ENCODE measurements at places on chromosomes 11 and 22.
A peak's percentile ranks its signal among the peaks of the same experiment; 100 is the strongest.

- DNase-seq: no peak
Observed at GRCh38 chr11:18264035-18264434, 2.0 kb upstream of the SAA1 start.

DNA sequence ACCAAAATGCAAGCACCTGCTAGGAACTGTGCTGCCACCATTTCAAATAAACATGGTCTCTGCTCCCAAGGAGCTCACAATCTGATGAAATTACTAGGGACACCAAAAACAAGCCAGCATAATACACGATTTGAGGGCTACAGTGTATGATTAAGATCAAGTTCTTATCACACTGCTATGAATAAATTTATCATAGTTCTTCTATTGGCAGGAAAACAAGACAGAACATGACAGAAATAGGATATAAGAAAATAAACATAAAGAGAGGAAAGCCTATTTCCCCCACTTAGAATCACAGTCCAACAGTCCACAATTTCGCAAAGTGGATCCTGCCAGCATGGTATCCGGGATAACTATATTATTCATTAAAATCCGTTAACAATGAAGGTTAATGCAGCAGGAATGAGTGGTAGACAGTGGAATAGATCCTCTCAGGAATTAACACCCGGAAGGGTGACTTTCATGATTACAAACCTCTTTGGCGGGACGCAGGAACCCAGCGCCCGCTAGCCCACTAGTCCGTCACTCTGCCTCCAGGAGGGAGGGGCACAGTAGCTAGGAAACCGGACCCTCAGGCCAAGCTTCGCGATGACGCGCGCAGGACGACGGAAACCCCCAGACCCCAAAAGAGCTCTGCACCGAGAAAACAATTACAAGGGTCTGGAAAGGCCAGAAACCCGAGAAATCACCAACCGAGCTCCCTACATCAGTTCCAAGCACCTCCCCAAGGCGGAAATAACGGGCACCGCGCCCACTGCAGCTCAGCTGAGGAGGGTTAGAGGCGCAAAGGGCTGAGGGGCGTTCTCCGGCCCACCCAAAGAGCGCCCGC lies 607 bp downstream of the CCDC82 start:
- DNase-seq: no peak

DNA sequence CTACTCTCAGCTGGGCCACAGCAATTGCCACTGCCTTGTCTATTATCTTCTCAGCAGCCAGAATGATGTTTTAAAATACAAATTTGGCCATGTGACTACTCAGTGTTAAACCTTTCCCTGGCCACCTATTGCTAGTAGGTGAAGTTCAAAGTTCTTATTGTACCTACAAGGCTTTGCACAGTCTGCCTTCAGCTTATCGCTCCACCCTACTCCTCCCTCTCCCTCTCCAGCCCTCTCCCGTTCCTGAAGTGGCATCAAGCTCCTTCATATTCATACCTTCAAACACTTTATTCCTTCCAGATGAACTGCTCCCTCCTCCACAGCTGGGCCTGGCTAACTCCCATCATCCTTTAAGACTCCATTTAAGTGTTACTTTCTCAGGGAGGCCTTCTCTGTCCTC lies 37.3 kb downstream of the OR10A6 start:
- no peak for DNase-seq

- DNase-seq: no peak
Observed at GRCh38 chr22:21939461-21939913, 13.2 kb downstream of the PPM1F start.

DNA sequence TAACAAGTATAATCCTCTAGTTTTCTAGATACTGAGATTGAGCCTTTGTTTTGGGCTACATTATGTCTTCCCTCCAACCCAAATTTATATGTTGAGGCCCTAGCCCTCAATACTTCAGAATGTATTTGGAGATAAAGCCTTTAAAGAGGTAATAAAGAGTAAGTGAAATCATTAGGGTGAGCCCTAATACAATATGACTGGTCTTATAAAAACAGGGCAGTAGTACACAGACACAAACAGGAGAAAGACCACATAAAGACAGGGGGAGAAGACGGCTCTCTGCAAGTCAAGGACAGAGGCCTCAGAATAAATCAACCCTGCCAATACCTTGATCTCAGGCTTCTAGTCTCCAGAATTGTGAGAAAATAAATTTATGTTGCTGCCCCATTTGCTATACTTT lies 6.3 kb downstream of the OR10V1 start:
- DNase-seq: no peak

DNA sequence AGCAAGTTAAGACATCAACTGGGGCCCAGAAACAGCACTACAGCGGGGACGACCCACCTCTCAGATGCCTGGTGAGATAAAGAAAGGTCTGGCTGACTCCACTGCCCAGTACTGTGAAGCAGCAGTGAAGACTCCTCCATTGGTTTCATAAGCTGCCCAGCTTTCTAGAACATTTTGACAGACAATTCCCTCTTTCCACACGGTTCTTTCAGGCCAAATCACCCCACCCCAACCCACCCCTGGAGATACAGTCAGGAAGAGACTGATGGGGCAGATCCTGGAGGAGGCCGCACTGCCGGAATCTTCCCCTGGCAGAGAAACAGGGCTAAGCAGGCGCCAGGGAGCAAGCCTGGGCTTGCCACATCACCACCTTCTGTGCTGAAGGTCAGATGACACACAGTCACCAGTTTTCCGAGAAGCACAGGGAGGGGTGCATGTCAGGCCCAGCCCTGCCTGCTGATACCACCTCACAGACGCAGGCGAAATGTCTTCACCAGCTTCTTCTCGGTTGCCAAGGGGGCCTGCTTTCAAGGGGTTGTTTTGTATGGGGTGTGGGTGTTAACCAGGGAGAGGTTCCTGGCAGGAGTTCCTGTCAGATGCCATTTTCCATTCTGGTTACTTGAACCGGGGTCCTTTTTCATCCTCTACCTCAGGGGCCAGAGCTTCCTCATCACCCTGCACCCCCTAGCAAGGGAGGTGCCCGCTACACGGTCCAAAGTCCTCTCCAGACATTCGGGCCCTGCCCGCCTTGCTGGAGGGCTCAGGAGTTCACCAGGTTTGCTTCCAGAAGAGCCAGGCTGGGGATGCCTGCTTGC lies 1.4 kb upstream of the NEAT1 start:
- peak; percentile 72 for DNase-seq

DNA sequence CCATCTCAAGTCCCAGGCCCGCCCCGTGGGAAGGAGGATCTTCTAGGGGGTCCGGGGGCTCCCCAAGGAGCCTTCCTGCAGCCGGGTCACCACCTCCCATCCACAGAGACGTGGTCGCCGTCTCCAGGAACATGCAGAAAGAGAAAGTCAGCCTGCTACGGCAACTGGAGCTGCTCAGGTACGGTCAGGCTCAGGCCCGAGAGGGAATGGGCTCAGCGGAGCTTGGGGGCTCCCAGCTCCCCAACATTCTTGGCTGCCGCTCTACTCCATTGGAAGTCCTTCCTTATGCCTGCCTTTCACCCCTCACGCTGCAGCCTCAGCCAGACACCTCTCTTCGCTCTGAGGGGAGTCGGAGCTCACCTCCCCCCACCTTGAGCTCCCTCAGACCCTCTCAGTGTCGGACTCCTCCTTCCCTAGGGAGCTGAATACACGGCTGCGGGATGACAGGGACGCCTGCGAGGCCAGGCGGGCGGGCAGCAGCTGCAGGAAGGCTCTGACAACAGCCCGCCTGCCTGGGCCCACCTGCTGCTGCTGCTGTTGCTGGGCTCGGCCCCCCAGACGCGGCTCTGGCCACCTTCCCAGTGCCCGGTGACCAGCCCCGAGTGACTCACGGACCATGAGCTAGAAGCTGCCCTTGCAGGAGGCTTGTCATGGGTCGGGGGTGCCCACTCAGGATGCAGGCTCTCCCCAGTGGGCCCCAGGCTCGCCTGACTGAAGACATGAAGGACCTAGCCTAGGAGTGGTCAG lies 1.5 kb upstream of the CD151 start:
- DNase-seq: no peak

DNA sequence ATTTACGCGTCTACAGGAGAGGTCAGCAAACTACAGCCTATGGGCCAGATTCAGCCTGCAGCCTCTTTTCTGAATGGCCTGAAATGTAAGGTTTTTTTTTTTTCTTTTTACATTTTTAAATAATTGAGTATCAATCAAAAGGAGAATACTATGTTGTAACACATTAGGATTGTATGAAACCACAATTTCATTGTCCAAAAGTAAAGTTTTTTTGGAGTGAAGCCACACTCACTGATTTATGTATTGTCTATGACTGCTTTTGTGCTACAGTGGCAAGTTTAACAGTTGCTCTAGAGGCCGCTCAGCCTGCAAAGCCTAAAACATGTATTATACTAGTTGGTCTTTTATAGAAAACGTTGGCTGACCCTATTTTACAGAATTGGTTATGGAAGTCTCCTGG lies 923.2 kb downstream of the NTM start:
- no peak for DNase-seq

DNA sequence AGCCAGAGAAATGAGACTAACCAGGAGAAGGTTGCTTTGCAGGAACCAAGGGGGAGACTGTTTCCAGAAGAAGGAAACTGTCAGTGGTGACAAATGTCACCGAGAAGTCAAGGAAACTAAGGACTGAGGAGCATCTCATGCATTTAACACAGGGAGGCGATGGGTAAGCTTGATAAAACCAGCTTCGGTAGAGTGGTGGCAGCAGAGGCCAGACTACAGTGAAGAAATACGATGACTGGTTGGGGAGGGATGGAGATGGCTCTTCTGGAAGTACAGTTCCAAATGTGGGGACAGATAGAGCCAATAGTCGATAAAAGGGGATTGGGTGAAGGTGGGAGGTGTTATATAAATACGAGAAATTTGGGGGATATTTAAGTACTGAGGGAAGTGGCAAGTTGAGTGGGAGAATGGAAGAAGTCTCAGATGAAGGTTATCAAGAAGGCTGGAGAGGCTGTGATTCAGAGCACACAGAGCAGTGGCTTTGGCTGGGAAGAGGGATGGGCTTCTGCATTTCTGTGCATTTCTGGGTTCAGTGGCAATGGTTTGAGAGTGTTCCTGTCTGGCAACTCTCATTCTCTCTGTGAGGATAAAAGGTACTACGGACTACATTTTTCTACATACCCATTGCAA lies 29.2 kb downstream of the SC5D start:
- no peak for DNase-seq

- DNase-seq: no peak
Observed at GRCh38 chr22:37284805-37285355, 2.6 kb downstream of the CYTH4 start.
